ENCODE measurements at places on chromosomes 1 and 21.

- DNase-seq = no peak
Measured at GRCh38 chr1:45928486-45929205, 125.2 kb downstream of the MAST2 start.

GRCh38 chr21:29359718-29360117 is 61.0 kb downstream of the BACH1 start:
- DNase-seq = no peak

- no peak for DNase-seq
Measured at GRCh38 chr1:24702511-24703293, 42.5 kb upstream of the CLIC4 start.

GRCh38 chr1:158076441-158076840 is 83.0 kb downstream of the KIRREL1 start:
- DNase-seq = no peak

DNA sequence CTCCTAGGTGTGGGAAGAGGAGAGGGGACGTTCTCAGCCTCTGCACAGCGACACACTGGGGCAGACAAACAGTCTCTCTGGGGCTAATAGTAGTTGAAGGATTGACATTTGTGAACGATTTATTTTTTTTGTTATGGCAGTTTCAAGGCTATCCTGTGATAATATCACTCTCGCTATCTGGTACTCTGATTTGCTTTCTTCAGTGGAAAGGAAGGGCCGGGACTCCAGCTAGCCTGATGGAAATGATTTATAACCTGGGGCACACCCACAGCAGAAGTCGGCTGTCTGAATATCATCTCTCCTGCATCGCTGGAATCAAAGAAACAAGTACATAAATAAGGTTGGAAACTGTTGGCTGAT is 122.7 kb downstream of the KCNN3 start:
- no peak for DNase-seq

GRCh38 chr1:218658899-218659298 is 313.8 kb downstream of the TGFB2 start:
- DNase-seq = peak; percentile 79

GRCh38 chr1:212600980-212601379 is 7.6 kb upstream of the ATF3 start:
- DNase-seq = no peak

GRCh38 chr21:36134803-36135390 is at the start of gene CBR3:
TSS of gene CBR3 (plus strand) at chr21:36135079. CDS start at chr21:36135193, 114 bp downstream.
- DNase-seq = no peak

GRCh38 chr1:27388337-27389005 is 4.0 kb upstream of the GPR3 start:
- DNase-seq = peak; percentile 63

- DNase-seq = no peak
Measured at GRCh38 chr1:14914351-14914988, 239.1 kb upstream of the TMEM51 start.

DNA sequence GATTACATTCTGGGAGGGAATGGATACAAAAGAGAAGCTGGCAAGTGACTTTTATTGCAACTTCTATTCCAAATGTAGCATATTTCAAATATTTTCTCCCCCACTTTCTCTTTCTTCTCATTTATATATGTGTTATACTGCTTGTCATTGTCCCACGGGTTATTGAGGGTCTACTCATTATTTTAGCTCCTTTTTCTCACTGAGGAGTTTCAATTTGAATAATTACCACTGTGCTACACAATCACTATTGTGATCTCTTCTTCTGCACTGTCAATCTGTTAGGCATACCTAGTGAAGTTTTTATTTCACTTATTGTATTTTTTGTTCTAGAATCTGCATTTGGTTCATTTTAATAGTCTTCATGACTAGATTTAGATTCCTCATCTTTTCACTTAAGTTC is 339.7 kb downstream of the PTPRC start:
- DNase-seq = no peak

DNA sequence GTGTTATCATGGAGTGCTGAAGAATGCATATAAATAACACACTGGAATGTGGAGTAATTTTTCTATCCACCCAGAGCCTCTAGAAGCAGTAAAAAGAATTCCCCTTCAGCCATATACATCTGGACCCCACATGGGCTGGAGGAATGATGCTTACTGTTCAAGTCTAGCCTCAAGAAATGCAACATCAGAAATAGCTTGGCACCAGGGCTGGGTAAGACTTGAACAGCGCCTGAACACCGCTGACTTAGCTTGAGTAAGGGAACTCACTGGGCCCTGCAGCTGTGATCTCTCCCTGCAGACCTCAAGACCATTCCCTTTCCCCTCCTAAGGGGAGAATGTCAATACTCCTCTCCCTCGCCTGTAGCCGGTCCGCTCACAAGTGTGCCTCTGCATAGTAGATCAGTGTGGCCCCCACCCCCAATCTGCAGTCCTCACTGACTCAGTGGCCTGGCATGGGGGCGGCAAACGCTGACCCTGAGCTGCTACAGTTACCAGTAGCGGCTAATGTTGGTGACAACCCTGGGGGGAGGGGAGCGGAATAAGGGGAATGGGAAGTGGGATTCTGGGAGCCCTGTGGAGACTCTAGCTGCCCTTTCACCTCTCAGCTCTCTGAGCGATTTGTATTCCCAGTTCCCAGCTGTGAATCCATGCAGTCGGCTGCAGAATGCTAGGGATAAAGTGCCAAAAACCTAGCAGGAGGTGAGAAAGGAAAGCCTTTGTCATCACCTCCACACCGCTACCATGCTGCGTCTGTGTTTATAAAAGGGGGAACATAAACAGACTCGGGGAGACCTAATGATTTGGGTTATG is 483.9 kb downstream of the DISC1 start:
- no peak for DNase-seq

DNA sequence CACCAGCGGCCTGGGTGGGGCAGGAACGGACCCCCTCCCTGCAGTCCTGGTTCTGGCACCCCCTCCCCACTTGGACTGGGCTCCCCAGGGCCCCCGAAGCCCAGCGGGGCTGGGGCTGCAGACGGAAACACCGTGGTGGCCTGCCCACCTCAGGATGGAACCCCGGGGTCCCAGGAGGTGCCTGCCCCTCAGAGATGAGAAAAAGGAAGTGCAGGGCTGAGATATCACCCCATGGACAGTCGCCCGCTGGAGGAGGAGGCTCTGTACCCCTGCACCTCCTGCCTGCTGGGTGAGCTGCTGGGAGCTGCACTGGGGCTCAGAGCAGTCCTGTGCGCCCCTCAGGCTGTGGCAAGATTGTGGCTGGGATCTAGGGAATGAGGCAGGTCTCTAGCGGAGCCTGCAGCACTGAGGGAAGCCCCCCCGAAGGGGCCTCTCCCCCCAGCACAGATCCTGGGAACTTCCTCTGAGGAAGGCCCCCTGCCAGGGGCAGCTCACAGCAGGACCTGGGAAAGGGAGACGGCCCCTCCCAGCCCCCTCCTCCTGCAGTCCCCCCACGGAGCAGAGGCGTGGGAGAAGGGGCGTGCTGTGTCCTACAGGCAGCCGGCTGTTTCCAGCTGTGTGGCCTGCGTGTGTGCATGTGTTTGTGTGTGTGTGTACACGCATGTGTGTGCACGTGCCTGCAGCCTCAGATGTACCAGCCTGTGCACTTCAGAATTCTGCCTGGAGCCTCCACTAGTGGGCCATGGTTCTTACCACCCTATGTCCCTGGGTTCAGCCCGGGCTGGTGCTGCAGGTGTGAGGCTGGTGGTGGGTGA is 6.9 kb downstream of the AGRN start:
- DNase-seq = no peak

DNA sequence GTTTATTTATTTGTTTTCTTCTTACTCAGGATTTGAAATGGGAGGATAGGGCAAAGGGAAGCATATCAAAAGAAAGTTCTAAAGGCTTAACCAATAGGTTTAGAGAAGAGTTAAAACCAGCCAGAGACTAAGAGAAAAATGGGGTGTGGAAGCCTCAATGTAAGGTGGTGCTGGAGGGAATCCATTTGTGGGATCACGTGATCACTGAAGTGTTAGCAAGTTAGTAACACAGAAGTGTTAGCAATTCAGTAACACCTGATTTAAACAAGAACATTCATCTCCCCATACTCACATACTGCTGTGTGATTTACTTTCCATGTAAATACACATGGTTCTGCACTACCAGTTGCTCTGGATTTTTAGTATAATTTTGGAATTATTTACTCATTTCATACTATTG is 451.2 kb downstream of the DISC1 start:
- DNase-seq = no peak

DNA sequence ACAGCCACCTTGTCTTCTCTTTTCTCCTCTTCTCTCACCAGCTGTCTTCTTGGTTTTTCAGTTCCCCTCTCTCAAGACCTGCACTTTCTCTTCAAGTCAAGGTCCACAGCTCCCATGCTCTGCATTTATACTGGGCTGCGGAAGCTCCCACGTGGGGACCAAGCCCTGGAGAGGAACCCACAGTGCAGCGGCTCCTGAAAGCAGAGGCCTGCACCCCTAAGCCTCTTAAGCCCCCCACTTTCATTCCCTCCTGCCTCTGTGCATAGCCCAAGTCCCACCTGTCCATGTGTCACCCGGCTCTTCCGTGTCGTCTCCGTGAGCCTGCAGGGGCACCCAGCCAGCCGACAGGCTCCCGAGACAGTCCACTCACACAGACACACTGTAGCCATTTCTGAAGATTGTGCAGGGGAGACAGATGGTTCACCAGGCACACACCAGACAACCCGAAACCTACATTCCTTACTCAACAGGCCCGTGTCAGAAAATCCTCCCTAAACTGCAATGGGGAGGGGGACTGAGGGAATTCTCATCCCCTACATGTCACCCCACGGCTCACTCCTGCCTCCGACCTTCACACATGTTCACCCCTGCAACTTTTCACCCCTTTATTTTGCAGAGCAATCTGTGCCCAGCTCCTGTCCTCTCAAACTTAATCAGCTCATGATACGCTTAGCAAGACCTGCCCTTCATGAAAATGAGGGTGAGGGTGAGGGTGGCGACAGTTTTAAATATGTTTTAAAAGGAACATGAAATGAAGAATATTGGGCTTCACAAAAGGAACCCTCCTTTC is 6.3 kb downstream of the MX2 start:
- no peak for DNase-seq

DNA sequence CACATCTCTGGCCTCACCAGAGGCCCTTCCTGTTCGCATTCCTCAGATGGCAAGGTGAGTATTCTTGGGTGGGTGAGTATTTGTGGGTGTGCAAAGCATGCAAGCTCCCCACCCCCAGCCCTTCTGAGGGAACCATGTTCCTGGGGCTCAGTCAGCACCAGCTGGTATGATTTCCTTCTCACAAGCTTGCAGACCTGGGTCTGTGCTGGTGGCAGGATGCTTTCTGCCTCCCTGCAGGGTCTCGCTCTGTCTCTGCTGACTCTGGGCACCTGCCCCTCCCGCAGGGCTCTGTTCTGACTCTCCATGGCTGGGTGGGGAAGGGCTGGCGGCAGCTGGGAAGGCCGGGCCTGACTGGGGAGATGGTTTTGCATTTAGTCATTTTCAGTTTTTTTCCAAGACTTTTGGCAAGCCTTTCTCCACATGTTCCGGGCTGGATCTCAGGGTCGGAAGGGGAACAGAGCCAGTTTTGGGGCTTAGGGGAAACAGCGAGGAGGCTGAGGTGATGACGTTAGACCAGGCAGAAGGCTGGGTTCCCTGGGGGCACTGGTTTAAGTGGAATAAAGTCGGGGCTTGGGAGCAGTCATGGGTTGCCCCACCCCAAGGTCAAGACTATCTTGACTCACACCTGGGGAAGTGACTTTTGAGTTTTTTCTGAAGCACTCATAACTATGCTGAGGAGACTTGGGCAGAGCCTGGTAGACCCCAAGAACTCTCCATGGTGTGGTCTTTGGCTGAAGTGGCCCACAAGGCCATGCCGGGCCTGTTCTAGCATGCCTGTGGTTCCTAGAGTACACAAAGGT is 6.2 kb downstream of the RASSF5 start:
- no peak for DNase-seq

DNA sequence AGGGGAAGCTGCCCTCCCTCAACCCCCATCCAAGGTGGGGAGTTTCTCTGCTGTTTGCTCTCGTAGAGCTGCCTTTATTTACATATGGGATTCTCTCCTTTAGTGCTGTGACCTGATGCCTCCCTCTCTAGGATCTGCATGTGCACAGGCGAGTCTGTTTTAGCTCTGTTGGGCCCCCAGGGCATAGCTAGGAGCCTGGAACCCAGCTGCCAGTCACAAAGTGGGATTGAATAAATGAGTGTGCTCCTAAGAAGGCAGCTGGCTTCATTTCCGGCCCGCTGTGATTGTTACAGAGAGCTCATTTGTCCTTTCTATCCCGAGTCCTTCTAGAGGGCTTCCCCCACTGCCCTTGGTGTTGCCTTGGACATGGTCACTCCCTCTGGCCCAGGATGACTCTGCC is 176.6 kb downstream of the GRIK3 start:
- DNase-seq = no peak

- DNase-seq = no peak
Measured at GRCh38 chr1:26960625-26960966, 328 bp upstream of the KDF1 start.

DNA sequence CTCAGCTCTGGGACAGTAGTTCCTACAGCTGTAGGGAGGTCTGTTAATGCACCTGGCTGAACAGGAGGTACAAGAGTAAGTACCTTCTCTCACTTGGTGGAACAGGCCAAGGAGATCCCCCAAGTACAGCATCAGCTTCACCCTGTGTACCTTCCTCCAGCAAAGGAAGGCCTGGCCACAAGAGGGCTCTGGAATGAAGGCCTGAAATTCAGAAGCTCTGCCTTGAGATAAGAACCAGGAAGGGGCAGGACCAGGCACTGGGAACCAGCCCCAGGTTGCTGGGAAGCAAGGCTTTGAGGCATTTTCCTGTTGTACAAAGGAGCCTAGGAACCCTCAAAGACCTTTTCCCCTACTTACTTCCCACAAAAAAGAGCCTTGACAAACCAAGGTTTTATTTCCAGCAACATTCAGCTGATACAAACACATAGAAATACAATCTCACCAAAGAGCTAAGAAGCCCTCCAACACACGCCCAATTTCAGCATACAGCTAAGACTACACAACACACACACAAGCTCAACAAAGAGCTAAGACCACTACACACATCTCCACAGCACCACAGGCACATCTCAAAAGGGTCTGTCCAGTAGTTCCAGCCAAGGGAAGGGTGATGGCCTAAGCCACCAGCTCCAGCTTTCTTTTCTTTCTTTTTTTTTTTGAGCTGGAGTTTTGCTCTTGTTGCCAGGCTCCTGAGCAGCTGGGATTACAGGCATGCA is 23.5 kb downstream of the F11R start:
- DNase-seq = peak; percentile 38

DNA sequence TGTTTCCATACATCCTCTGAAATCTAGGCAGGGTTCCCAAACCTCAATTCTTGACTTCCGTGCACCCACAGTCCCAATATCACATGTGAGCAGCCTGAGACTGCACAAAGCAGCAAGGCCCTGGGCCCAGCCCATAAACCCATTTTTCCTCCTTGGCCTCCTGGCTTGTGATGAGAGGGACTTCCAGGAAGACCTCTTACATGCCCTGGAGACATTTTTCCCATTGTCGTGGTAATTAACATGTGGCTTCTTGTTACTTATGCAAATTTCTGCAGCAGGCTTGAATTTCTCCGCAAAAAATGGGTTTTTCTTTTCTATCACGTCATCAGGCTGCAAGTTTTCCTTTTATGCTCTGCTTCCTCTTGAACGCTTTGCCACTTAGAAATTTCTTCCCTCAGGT is 3.3 kb upstream of the PIGK start:
- DNase-seq = no peak

GRCh38 chr21:45154511-45155508 is 80.4 kb downstream of the ADARB1 start:
- peak; percentile 28 for DNase-seq

Data from SW480 (cell line).